ENCODE measurements at places on chromosomes 13 and 19. TPM values are rescaled to one million over a fixed set of nuclear protein-coding genes. Genes with fewer than 3 reads are reported as not detected.

The ZNF677 gene
- total RNA-seq = 28.1 TPM

The KLK3 gene
- total RNA-seq = 7,620 TPM

The NCAN gene
- 1.2 TPM for total RNA-seq

The STOML3 gene
- total RNA-seq = not detected

- DNase-seq = no peak
- no peaks in the 10 kb centered on the region for H3K4me1 ChIP-seq
- no peak overlapping the region for H3K4me3 ChIP-seq
- no peaks in the 10 kb centered on the region for H3K27me3 ChIP-seq
- no peaks in the 10 kb centered on the region for H3K36me3 ChIP-seq
- no peak overlapping the region for H3K27ac ChIP-seq
Observed at GRCh38 chr13:53460796-53461195, 432.2 kb downstream of the OLFM4 start.

GRCh38 chr13:80835902-80836301 is 495.0 kb upstream of the SPRY2 start:
- no peaks in the 10 kb centered on the region for H3K4me1 ChIP-seq
- no peaks in the 10 kb centered on the region for H3K36me3 ChIP-seq
- DNase-seq = no peak
- H3K4me3 ChIP-seq = no peak overlapping the region

- H3K27me3 ChIP-seq = peaks cover 2% of the 10 kb centered on the region
- H3K27ac ChIP-seq = no peak overlapping the region
- DNase-seq = no peak
- H3K4me1 ChIP-seq = no peaks in the 10 kb centered on the region
Observed at GRCh38 chr19:3279306-3279705, 54.8 kb downstream of the CELF5 start.

DNA sequence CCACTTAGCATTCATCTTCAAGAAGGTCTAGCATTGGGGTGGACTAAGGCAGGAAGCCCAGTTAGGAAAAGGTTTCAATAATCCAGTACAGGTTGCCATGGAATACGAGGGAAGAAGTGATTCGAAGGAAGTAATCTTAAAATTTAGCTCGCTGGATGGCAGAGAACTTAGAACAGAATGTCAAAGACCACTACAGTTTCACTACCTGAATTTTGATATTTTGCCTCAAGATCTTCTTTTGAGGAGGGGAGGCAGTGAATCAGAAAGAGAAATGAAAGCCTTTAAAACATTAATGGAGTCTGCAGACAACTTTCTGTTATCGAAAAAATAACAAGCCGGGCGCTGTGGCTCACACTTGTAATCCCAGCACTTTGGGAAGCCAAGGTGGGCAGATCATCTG is 7.0 kb upstream of the RAB8A start:
- H3K4me1 ChIP-seq = no peaks in the 10 kb centered on the region
- H3K36me3 ChIP-seq = peaks cover 22% of the 10 kb centered on the region
- H3K27ac ChIP-seq = no peak overlapping the region
- no peaks in the 10 kb centered on the region for H3K27me3 ChIP-seq
- DNase-seq = no peak

- H3K4me1 ChIP-seq = no peaks in the 10 kb centered on the region
- H3K4me3 ChIP-seq = no peak overlapping the region
- no peak overlapping the region for H3K27ac ChIP-seq
Observed at GRCh38 chr13:42649141-42649540, 75.2 kb downstream of the TNFSF11 start.

DNA sequence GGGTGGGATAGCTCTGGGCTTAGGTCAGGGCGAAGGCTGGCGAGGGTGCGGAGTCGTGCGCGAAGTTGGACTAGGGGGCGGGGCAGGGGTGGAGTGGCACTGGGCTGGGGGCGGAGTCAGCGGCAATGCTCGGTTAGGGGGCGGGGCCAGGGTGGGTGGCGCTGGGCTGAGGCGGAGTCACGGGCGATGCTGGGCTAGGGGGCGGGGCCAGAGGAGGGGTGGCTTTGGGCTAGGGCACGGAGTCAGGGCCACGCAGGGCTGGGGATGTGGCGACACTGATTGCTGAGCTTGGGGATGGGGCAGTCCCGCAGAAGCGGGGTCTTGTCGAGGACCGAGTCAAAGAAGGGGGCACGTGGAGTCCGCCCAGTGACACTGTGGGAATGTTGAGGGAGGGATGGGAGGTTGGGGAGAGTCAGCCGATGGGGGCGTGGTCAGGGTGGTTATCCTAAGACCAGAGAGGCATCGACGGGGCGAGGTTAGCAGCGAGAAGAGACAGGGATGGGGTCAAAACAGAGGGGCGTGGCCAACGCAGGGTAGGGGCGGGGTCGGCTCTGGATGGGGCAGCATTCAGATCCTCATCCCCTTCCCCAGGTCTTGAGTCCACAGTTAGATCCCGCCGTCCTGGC is 8.7 kb downstream of the HOMER3 start:
- no peak overlapping the region for H3K27ac ChIP-seq
- H3K4me1 ChIP-seq = no peaks in the 10 kb centered on the region
- no peaks in the 10 kb centered on the region for H3K27me3 ChIP-seq
- no peak for DNase-seq
- no peaks in the 10 kb centered on the region for H3K36me3 ChIP-seq

DNA sequence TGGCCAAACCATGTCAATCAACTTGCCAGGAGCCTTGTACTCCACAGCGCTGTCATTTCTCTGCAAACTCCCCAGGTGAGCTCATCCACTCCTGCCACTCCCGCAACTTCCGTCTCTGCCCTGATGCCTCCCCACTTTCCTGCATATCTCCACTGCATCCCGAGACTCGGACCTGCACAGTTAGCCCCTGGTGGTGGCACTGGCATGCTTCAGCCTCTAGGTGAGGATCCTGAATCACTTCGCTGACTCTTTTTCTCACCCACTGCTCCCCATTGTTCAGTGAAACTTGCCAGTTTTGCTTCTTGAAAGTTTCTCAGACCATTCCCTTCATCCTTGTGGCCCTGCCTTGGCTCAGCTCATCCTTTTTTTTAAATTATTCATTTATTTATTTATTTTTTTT is 3.4 kb upstream of the CTU1 start:
- no peaks in the 10 kb centered on the region for H3K36me3 ChIP-seq
- H3K27ac ChIP-seq = no peak overlapping the region
- no peak for DNase-seq
- peaks cover 6% of the 10 kb centered on the region for H3K4me1 ChIP-seq
- H3K27me3 ChIP-seq = no peaks in the 10 kb centered on the region
- H3K4me3 ChIP-seq = no peak overlapping the region

- H3K4me1 ChIP-seq = peaks cover 3% of the 10 kb centered on the region
- no peaks in the 10 kb centered on the region for H3K36me3 ChIP-seq
- no peak for DNase-seq
- no peak overlapping the region for H3K4me3 ChIP-seq
Observed at GRCh38 chr13:32840989-32841713, 175.1 kb upstream of the KL start.

DNA sequence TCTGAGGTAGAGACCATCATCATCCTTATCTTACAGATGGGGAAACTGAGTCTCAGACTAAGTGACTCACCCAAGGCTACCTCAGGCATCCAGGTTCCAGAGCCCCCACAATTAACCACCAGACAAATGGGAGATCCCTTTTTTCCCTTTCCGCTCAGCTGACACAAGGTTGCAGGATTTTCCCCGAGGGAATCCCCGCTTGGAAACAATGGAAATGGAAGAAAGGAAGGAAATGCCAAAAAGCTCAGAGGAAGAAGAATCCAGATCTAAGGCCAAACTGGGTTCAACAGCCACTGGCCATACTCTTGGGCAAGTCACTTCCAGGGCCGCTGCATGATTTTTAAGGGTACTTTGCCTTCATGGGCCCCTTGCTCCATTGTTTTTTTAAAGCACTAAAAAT is 1.6 kb downstream of the ZNF71 start:
- H3K27ac ChIP-seq = no peak overlapping the region
- no peak overlapping the region for H3K4me3 ChIP-seq
- H3K27me3 ChIP-seq = no peaks in the 10 kb centered on the region
- DNase-seq = no peak
- H3K4me1 ChIP-seq = no peaks in the 10 kb centered on the region
- no peaks in the 10 kb centered on the region for H3K36me3 ChIP-seq

DNA sequence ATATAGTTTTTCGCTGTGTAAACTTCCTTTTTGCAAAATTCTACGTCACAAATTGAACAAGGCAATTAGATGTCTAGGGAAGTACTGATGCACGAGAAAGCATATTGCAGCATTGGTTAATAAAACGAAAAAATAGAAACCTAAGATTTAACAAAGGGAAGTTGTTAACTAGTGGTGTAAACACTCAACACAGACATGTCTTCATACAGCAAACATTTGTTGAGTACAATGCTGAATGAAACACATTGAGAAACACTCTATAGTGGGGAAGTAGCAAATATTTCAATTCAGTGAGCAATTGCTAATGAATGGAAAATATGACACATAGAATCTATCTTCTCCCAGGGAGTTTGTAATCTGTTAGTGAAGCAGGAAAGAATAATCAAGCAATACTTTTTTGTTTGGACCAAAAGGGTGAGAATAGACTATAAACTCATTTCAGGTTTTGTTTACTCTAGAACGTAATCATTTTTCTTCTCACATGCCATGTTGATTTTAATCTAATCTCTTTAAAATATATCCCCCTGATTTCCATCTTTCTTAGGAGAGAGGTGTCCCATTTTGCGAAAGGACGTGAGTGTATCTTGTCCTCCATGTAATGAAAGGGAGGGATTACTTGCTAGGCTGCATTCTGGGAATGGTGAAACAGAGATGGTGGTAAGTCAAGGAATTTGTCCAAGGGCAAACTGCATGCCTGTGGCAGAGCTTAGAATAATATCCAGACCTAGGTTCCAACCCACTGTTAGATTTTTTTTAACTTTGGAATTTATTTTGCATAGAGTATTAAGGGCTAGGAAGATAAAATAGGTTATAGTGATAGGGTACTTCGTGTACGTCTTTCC is 1.7 kb upstream of the ANKRD10 start:
- peaks cover 10% of the 10 kb centered on the region for H3K4me1 ChIP-seq
- peak overlapping the region; percentile 99 for H3K27ac ChIP-seq
- H3K4me3 ChIP-seq = no peak overlapping the region
- H3K27me3 ChIP-seq = no peaks in the 10 kb centered on the region
- no peak for DNase-seq
- H3K36me3 ChIP-seq = no peaks in the 10 kb centered on the region

- no peak within 1 kb of the TSS for H3K4me3 ChIP-seq
- H3K27me3 ChIP-seq = no peaks in the 10 kb centered on the region
- no peak for DNase-seq
- H3K36me3 ChIP-seq = no peaks in the 10 kb centered on the region
Observed at GRCh38 chr19:18397242-18398202, at the start of gene LRRC25. LRRC25 (minus strand) TSS chr19:18397622; CDS start chr19:18396963, 659 bp downstream.

Data from prostate gland (tissue), 2 donors.